ENCODE measurements at places on chromosomes 7 and 10.

- DNase-seq = no peak
These were observed 45.7 kb downstream of the IMMP2L start for GRCh38 chr7:111516612-111517011.

DNA sequence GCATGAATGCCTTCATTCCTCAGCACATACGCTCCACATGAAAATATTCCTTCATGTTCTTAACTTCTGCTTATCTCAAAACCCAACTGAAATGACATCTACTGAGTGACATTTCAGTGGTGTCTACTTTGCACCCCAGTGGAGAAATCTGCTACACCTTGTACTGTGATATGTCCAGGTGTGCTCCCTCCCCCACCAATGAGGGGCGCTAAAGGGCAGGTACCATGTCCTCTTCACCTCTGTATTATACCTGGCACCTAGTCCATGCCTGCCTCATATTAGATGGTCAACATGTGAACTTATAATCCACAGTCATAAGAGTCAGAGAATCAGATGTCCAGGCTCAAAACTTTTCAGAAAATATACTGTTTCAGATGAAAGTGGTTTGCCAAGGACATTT, 2.1 kb downstream of the PAXIP1 start:
- no peak for DNase-seq

GRCh38 chr10:118401708-118402193, 59.6 kb upstream of the FAM204A start:
- no peak for DNase-seq

DNA sequence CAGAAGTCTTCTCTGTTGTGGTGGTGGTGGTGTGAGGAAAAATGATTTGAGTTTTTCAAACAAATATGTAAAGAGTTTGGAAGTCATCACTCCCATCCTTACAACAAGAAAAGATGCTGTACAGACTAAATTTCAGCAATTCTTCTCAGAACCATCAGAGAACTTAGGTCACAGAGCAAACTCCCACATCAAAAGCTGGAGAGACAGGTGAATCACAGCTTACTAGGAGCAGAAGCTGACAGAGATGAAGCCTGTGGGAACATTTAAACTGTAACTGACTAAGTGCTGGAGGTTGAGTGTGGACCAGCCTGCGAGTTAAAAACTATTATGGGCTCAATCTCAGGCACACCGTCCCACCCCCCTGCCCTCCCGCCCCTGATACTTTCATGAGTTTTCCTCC, 97.3 kb downstream of the AKR1D1 start:
- no peak for DNase-seq

DNA sequence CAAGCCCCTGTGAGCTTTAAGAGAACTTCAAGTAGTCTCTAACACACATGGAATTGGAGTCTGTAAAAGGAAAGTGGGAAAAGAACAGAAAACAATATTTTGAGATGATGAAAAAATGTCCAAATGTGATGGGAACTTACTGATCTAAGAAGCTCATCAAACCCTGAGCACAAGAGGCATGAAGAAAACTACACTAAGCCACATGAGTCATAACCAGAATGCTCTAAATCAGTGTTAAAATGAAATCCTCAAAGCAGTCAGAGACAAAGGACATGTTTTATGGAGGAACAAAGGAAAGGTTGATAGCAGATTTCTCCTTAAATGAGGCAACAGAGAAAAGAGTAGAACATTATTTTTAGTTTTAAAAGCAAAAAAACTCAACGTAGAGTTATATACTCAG, 37.2 kb downstream of the ZNF33A start:
- DNase-seq = no peak

- no peak for DNase-seq
These were observed 107.9 kb upstream of the FRMD4A start for GRCh38 chr10:14438576-14438975.

GRCh38 chr10:64098994-64099393, 577.8 kb downstream of the REEP3 start:
- no peak for DNase-seq

GRCh38 chr10:131859341-131860020, 41.3 kb upstream of the PPP2R2D start:
- DNase-seq = no peak

DNA sequence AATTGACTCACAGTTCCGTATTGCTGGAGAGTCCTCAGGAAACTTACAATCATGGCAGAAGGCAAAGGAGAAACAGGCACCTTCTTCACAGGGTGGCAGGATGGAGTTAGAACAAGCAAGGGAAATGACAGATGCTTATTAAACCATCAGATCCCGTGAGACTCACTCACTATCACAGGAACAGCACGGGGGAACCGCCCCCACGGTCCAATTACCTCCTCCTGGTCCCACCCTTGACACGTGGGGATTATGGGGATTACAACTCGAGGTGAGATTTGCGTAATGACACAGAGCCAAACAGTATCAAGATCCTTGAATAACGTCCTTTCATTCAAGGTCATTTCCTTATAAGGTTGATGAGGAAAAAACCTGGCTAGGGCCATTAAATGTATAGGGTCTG, 176.6 kb downstream of the TPK1 start:
- no peak for DNase-seq

- no peak for DNase-seq
These were observed 35.5 kb downstream of the GPR141 start for GRCh38 chr7:37719077-37719476.

DNA sequence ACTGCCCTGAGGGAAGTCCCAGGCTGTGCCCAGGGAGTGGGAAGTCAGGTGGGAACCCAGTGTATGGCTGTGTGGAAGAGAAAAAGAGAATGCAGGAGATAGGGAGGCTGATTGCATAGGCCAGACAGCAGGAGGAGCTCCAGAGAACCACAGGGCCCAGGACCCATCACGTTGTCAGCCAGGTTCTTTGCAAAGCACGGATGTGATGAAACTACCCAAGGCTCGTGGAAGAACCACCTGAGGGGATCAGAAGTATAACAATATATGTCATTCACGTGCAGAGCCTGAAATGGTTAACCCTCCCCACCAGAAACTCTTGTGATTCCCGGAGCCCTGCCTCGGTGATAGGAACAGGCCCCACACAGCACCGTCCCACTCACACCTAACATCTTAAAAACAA, 83.6 kb downstream of the LARP4B start:
- DNase-seq = no peak

- no peak for DNase-seq
These were observed 76.4 kb upstream of the LRRC17 start for GRCh38 chr7:102836191-102836919.

GRCh38 chr7:158123214-158123613, 464.4 kb downstream of the PTPRN2 start:
- DNase-seq = no peak

GRCh38 chr7:39413636-39414223, 152.5 kb upstream of the YAE1 start:
- no peak for DNase-seq

GRCh38 chr7:155373359-155374273, 75.9 kb downstream of the INSIG1 start:
- no peak for DNase-seq

DNA sequence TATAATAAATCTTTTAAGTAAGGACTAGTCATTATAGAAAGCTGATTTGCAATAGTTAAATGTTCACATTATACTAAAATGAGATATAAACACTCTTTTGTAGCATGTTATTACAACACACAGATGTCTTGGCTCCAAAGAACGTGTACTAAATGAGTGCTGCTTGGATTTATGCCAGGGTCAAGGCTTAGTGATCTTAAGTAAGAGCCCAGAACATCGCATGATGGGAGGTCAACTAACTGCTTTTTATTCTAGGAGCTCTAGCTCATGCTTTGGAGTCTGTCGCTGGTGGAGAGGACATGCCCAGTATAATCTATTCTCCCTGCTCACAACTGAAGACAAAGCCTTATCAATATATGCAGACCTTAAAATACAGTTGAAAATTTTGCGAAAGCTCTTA, 315.1 kb downstream of the BBS9 start:
- DNase-seq = no peak

DNA sequence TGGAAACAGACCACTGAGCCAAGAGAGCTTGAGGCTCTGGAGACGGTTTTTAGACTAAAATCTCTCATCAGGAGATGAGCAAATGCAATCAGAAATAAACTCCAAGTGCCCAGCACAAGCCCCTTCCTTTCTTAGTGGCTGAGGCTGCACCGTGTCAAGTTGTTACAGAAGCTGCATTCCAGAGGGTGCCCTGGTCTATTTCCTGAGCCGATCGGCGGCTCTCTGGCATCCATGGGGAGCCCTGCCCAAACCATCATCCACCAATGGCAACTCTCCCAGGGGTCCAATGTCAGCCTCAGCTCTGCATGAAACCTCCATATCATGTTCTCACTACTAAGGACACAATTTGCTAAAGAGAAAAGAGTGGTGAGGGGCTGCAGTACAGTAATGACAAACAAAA, 89.6 kb downstream of the SVIL start:
- no peak for DNase-seq

- no peak for DNase-seq
These were observed 135.3 kb downstream of the ICA1 start for GRCh38 chr7:8126601-8127167.

DNA sequence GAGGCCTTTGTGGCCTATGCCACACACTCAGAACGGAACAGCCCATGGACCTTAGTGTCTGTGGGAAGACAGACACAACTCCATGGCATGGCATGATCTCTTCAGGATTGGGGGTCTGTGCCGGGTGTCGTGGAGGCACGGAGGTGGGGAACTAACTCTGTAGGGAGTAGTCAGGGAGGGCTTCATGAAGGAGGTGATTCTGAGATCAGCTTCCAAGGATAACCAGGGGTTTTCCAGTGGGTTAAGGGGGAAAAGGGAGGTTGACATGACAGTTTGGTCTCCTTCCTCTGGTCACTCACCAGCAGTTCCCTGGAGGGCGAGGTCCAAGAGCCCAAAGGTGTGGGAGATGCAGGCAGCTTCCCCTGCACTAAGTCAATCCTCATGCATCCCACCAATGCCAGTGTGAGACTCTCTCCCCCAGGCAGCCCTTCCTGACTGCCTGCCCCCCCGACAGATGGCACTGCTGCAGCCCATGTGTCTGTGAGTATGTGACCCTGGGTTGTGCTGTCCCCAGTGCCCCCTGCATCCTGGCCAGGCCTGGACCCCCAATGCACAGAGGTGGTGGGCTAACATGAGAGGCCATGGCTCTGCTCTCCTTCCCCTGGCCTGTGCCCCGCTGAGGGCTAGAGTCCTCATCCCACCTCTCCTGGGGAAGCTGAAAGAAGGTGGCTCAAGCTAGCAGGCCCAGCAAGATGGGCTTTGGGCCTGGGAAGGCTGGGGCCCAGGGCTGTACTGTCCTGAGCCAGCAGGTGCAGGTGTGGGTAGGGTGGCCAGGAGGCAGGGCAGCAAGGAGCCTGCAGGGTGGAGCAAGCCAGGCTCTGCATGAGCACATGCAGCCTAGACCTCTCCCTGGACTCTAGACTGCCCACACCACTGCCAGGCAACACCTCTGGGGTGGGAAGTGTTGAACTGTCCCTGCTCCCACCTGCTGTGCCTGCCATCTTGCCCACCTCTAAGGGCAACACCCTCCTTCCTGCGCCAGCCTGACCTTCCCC, 39.7 kb downstream of the RASGEF1A start:
- DNase-seq = no peak

- DNase-seq = no peak
These were observed 55.6 kb downstream of the CRTAC1 start for GRCh38 chr10:97974526-97975525.

DNA sequence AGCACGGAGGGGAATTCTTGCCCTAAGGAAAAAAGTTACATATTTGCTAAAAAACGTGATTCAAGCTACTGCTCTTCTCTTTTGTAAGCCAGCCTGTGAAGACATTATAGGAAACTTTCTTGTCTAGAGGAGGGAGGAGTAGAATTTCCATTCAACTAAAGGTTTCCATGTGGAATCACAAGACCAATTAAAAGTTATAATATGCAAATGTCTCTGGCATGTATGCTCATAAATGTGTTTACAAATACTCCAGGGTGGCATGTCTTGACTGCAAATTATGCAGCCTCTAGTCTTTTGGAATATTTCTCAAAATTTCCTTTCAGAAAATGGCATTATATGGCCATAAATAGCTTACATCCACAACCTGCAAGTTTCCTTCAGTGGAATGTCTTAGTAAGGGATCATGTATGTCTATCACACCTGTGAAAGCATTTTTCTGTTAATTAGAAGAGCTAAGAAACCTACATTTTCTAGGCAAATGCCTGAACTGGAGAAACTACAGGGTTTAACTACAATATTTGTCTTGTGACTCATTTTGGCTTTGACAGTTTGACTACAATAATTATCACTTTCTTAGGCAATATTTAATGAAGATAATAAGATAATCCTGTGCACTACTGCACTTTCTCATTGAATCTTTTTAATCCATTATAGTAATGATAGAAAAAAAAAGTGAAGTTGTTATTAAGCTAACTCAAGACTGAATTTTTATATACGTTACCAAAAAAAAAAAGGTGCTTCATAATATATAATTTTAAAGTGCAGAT, 111.1 kb upstream of the C10orf90 start:
- DNase-seq = no peak

DNA sequence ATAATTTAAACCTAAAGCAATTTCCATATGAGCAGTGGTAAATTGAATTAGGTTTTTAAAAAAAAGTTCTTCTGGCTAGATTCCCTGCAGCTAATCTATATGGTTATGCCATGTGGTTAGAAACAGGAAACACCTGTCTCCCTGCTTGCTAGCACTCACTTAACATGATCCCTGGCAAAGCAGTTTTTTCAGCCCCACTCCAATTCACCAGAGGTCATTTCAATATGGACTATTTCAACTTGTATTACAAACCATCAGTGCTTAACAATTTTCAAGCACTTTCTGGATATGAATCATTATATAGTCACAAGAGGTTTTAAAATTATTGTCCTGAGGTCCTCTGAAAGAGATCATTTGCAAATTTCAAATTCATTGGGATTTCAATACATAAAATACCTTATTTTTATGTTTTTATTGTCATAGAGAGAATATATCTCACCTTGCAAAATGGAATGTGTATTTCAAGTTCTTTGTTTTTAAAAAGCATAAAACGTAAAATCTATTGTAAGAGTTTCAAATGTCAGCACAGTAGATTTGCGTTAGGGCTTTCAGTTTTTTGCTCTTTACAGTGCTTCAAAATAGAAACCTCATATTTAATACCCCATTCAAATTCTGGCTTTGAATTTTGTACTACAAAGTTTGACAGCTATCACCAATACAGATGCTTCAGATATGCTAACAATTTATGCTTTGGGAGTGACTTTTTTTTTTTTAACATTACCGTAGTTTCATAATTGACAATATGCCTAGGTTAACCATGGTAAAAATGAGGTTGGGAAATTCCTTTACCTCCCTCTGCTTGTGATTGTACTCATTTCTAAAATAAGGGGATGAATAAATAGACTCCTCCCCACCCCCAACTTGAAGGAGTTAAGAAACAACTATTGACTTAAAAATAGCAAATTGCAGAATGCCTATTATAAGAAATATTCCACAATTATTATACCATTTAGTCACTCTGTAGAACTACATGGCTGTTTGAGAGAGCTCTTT, 117.5 kb upstream of the HGF start:
- DNase-seq = no peak

DNA sequence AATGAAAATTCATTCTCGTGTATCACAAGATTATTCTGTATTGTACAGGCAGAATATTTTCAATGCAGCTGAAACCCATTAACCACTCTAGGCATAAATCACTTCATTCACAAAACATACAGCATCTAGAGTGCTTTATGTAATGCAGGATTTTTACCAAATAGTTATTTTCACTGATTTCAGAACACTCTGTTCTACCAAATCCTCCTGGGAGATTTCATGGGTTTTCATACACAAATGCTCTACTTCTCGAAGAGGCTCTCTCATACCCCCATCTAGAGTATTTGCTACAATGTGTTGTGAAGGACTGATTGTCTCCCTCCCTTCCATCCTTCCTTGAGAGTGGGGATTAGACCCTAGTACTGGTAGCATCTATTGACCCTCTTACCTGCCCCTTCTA, 209.2 kb upstream of the LRRN3 start:
- DNase-seq = no peak

All from activated CD4-positive, alpha-beta T cell treated with anti-CD3 and anti-CD28 coated beads, Interleukin-2, amount 50 U/mL, for 24 hours (primary cell).